Uterus (tissue), 4 donors: ENCODE measurements at places on chromosomes 12 and 14.

GRCh38 chr12:79295572-79295971 lies 395.2 kb downstream of the PAWR start:
- no peak overlapping the region for H3K27ac ChIP-seq
- no peaks in the 10 kb centered on the region for H3K36me3 ChIP-seq
- no peak for DNase-seq
- H3K27me3 ChIP-seq, result no peaks in the 10 kb centered on the region
- H3K4me1 ChIP-seq, result no peaks in the 10 kb centered on the region
- H3K4me3 ChIP-seq, result no peak overlapping the region

- no peaks in the 10 kb centered on the region for H3K36me3 ChIP-seq
- H3K27me3 ChIP-seq, result no peaks in the 10 kb centered on the region
- H3K4me1 ChIP-seq, result no peaks in the 10 kb centered on the region
- DNase-seq, result no peak
- no peak overlapping the region for H3K4me3 ChIP-seq
Measured at GRCh38 chr12:46410495-46410894, 37.9 kb upstream of the SLC38A2 start.

GRCh38 chr14:58298477-58299400 lies at the start of gene ARID4A:
Gene ARID4A (plus strand): TSS chr14:58298555. CDS start chr14:58299855, 1,300 bp downstream.
- H3K27ac ChIP-seq, result peak within 1 kb of the TSS; percentile 98
- H3K4me1 ChIP-seq, result no peaks in the 10 kb centered on the region
- no peaks in the 10 kb centered on the region for H3K27me3 ChIP-seq
- peak; percentile 29 for DNase-seq

GRCh38 chr14:103393676-103394626 lies 8.7 kb downstream of the MARK3 start:
- peak overlapping the region; percentile 52 for H3K27ac ChIP-seq
- peaks cover 6% of the 10 kb centered on the region for H3K4me1 ChIP-seq
- no peaks in the 10 kb centered on the region for H3K36me3 ChIP-seq
- no peak overlapping the region for H3K4me3 ChIP-seq

GRCh38 chr12:73906757-73907156 lies 630.9 kb upstream of the ATXN7L3B start:
- H3K27me3 ChIP-seq, result no peaks in the 10 kb centered on the region
- no peaks in the 10 kb centered on the region for H3K36me3 ChIP-seq
- DNase-seq, result no peak
- no peaks in the 10 kb centered on the region for H3K4me1 ChIP-seq
- H3K4me3 ChIP-seq, result no peak overlapping the region
- no peak overlapping the region for H3K27ac ChIP-seq

GRCh38 chr12:49808686-49809380 lies 19.4 kb downstream of the NCKAP5L start:
- H3K4me3 ChIP-seq, result no peak overlapping the region
- DNase-seq, result no peak
- H3K27ac ChIP-seq, result peak overlapping the region; percentile 64
- H3K4me1 ChIP-seq, result peaks cover 7% of the 10 kb centered on the region
- no peaks in the 10 kb centered on the region for H3K27me3 ChIP-seq
- no peaks in the 10 kb centered on the region for H3K36me3 ChIP-seq

GRCh38 chr12:69459477-69459876 lies 10.7 kb upstream of the FRS2 start:
- no peak overlapping the region for H3K4me3 ChIP-seq
- DNase-seq, result no peak
- H3K4me1 ChIP-seq, result no peaks in the 10 kb centered on the region
- H3K27ac ChIP-seq, result no peak overlapping the region
- no peaks in the 10 kb centered on the region for H3K36me3 ChIP-seq
- no peaks in the 10 kb centered on the region for H3K27me3 ChIP-seq

- no peaks in the 10 kb centered on the region for H3K4me1 ChIP-seq
- no peak for DNase-seq
Measured at GRCh38 chr14:57866199-57866705, 360 bp upstream of the SLC35F4 start.
